ENCODE measurements at places on chromosomes 13 and 19.

DNA sequence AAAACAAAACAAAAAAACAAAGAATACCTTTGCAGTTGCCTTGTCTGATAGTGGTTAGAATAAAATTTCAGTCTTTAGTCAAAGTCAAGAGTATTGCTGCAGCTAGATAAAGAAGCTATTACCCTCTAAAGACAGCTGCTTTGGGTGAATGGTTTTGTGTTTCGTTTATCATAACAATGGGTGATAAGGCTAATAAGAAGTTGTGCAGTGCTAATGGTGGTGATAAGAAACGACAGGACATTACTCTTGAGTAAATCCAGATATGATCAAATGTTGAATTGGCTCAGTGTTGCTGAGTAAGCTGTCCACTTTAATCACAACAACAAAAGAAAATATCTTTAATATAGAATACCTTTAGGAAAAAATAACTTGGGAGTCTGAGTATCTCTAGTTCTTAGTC lies 1825.3 kb downstream of the SLITRK5 start:
- no peak for DNase-seq

DNA sequence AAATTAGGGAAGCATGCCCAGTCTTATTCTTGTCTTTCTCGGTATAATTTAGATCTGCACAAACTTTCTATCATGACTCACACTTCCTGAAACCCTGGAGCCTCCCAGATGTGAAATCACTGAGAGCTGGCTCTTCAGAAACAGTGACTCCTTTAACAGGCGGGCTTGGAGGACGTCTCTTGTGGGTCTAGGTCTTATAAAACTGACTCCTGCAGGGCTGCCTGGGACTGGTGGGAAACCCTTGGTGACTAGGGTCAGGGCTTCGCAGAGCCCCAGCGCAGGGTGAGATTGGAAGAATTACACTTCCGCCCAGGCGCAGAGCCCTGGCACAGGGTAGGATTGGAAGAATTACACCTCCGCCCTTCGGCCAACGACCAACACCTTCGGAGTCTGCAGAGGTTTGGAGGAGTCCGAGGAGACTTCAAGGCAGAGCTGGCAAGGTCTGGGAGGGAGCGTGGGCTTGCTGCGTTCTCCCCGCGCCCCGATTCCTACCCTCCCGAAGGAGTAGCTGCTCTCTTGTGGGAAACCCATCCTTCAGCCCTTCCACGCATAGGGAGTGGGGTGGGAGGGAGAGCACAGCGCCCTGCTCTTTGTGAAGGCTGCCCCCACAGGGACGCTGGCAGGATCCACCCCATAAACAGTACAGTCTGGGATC lies 43.4 kb upstream of the MAP3K10 start:
- DNase-seq, result no peak

DNA sequence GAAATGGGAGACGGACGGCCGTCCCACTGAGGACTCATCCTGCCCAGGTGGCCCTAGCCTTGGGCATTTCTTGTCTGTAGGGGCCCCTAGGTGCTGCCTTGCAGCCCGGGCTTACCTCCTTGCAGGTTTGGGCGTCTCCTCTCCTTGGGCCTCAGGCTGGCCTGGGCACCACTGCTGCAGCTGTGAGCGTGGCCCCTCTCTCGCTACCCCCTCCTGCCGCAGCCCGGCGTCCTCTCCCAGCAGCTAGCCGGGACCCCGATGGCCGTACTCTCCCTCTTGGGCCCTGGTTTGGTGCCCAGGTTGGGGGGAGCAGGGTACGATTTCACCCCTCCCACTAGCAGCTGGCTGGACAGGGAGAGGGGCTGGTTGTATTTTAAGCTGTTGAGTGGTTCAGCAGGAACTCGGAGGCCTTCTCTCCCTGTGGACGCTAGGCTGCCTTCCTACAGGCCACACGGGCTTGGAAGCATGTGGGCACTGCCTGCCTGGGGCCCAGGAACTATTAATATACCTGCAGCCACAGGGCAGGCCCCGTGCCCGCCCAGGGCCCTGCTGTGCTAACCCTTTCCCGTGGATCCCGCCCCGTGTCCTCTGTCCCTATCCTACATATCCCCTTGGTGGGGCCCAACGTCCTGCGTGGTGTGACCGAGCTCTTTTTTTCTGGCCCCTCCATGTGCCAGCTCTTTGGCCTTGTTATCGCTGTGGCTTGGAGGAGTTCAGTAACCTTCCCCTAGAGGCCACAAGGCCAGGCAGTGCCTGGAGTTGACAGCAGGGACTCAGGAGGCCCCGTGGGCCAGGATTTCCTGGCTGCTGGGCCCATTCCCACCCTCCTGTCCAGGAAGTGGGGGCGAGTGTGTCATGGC lies 11.7 kb downstream of the NDUFB7 start:
- no peak for DNase-seq

DNA sequence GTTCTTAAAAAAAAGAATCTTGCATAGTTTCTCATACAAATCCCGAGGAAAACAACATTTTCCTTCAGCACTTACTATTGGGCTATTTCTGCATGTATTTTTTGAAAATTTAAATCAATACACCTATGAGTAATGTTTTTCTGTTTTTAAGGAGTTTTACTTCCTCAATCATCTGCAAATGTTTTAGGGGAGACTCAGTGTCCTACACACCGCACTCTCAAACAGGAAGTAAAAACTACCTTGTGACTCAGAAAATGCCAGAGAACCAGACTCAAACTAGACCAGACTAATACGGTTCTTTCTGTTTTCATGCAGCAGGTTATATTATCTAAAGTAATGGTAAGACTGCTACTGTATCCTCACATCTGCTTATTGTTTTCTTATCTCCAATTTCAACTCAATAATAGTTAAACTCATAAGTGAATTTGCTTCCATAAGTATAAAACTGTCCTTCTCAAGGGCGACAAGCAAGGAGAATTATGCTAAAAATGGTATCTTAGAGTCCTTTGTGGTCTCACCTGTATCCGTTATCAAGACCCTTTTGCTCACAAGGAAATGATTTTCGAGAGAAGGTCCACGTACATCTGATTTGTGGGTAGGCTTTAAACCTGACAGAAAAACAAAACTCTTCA lies 52.5 kb downstream of the FLT3 start:
- DNase-seq, result no peak

- DNase-seq, result no peak
Observed at GRCh38 chr13:31774186-31774750, 34.9 kb downstream of the RXFP2 start.

- DNase-seq, result no peak
Observed at GRCh38 chr19:22260499-22260898, 25.7 kb upstream of the ZNF729 start.

GRCh38 chr19:9836021-9836420 lies 903 bp downstream of the PIN1 start:
- DNase-seq, result no peak

DNA sequence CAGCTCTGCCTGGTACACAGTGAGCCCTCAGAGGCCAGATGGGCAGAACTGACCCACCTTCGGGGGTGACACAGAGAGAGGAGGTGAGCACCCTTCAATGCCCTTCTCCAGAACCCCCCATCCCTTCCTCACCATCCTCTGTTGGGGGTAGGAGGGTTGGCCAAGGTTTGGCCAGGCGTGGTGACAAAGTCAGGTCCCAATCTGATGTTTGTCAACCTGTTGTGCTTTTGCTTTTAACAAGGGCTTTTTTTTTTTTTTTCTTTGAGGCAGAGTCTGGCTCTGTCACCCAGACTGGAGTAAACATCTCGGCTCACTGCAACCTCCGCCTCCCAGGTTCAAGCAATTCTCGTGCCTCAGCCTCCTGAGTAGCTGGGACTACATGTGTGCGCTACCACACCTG lies 7.3 kb downstream of the PTGIR start:
- DNase-seq, result no peak
